ENCODE measurements at places on chromosomes 5 and 9.

DNA sequence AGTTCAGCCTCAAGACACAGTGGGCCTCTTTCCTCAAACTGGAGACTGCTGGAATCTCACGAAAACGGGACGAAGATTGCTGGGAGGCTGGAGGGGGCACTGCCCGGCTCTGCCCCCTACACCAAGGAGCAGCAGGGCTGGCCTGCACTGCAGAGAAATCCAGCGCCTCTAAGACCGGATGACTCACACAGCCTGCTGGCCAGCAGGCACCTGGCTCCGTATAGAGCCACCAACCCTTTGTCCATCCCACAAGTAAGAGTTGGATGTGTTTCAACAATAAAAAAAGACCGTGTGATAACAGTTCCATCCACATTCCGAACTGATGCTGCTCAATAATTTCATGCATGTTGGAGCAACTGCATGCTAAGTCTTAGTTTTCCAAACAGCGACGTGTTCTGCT, 11.5 kb downstream of the CCDC127 start:
- DNase-seq, result no peak

- DNase-seq, result no peak
Measured at GRCh38 chr5:145385276-145385675, 449.9 kb downstream of the PRELID2 start.

DNA sequence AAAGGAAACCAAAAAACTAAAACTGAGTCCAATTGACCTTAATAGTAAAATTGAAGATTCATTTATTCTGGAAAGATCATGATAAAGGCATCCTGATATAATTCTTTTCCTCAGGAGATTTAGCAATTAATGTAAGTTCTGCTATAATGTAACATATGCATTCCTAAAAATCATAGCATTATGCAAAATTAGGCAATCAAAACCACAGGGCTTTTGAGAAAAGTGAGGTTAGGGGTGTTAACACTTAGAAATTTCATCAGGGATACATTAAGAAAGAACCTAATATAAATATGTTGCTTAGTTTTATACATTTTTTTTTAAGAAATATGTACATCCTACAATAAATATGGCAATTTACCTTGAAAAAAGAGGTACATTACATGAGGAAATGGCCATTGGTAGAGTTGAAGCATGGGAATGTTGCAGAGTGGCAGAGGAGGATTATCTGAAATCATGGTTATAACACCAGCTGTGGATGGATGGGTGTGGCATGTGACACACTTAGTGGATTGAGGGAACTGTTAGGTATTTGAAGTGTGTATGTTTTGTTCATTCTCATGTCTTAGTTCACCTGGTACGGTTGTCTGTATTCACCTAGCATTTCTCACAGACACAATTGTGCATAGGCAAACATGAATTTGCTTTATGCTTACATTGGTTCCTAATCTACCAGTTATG, 51.1 kb downstream of the CCNH start:
- no peak for DNase-seq

- DNase-seq, result no peak
Measured at GRCh38 chr5:29382780-29383179, 1810.7 kb upstream of the CDH6 start.

DNA sequence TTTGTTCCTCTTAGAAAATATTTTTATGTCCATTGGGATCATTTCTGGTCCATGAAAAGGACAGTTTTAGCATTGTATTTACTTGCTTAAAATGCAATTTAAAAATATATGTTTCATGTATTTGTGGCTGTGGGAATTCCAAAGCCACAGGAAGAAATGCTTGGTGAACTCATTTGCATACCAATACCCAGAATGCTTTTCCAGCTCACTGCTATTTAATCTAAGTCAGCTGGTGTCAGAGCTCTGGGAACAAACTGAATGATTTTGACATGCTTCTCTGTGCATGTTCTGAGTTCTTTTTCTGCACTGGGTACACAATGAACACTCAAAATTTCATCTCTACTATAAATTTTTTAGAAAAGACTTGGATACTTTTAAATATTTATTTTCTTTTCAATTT, 482.8 kb upstream of the ARRDC3 start:
- no peak for DNase-seq

DNA sequence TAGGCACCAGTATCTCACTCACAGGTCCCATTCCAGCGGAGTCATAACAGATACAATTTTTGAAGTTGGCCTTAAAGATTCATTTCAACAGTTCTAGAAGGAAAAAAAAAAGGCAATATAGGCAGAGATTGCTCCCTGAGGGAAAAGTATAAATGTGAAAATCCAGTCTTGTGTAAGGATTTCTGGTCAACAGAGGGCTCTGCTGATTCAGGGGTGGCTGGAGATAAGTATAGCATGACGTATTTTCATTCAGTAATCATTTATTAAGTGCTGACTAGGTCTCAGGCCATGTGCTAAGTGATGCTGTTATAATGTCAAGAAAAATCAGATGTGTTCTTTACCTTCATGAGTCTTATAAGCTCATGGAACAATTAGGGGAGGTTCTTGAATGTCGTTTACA, 377.3 kb upstream of the MEF2C start:
- no peak for DNase-seq

DNA sequence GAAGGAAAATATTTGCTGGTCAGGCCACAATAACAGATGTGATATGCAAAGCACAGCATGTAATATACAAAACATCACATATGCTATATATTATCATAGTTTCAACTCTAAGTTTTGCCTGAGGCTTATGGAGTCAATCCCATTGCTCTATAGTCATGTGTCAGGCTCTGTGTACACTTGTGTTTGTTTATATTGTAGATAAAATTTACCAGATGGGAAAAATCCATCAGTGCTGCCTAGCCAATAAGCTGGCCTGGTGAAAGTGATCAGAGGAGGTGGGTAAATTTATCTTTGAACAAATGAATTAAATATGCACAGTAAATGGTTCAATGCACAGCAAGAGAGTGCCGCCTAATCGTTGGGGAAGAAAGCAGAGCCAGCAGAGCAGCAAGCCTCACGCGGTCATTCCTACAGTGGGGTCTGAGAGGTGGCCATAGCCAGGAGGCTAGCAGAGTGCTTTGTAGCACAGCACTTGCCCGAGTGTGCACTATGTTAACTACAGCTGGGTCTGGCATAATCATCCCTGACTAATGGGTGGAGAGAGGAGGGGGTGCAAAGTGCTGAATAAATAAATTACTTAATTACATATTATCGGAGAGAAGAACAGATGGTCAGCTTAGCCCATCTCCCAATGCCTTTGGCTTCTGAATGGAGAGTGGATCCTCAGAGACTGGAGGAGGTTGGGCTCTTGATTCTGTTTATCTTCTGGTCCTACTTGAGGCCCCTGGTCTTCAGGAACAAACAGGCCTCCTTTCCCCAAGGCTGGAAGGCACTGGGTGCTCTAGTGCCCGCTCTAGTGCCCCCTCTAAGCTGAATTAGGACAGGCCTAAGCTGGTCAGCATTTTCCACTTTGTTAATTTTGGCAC, 153.5 kb downstream of the MAT2B start:
- no peak for DNase-seq

GRCh38 chr5:54704333-54704732, 186.8 kb downstream of the SNX18 start:
- no peak for DNase-seq

DNA sequence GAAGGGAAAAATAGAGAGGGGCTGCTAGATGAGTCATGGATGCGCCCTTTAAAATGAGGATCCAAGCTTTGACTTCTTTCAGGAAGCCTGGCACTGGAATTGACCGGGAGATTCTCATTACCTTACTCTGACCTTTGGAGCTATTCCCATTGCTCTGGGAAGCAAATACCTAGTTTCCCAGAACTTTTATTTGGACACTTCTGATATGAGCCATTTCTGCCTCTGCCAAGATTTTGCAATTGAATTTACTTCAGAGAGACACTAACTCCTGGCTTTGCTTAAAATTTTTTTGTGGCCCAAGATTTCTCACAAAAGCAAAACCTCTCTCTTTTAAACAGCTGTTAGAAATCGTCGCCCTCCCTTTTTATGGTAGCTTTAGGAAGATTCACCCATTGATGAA, 15.7 kb upstream of the AGXT2 start:
- DNase-seq, result no peak

GRCh38 chr5:135193213-135194125, 159.4 kb upstream of the PITX1 start:
- DNase-seq, result no peak

DNA sequence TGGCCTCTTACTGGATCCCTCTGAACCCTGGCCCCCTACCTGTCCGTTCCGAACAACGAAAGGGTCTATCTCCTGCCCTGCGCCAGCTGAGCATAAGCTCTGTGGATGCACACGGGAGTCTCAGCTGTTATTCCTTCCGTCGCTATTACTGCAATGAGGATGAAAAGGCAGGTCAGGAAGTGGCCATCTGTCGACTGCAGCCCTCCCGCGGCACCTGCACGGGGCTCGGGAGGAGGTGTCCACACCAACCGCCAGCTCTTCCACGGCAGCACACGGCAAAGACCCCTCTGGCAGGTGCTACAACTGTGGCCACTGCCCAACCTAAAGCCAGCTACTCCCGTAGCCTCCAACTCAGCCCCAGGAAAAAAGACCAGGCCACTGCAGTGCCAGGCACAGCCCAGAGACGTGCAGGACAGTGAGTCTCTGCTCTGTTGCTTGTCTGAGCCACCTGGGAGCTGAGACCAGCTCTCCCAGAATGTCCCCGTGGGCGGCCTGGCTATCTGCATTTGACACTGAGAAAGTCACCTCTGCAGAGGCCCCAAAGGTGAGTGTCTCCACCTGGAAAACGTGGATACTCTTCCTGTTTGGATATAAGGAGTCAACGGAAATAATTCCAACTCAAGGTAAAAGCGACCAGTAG, 19.1 kb downstream of the CAMSAP1 start:
- no peak for DNase-seq

GRCh38 chr9:16223074-16223871, 647.2 kb downstream of the BNC2 start:
- no peak for DNase-seq

DNA sequence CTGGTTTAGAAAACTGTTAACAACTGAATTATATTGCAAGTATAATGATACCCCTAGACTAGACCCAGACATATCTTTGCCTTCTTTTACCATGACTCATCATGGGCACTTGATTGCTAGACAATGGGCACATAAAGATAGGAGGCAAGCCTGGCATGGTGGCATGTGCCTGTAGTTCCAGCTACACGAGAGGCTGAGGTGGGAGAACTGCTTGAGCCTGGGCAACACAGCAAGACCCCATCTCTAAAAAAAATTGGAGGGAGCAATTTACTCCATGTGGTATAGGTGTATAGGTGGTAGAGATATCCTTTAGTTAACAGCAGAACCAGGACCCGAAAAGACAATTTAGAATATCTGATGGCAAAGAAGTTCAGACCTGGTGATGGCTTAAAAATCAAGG, 51.6 kb downstream of the ELOVL7 start:
- no peak for DNase-seq

DNA sequence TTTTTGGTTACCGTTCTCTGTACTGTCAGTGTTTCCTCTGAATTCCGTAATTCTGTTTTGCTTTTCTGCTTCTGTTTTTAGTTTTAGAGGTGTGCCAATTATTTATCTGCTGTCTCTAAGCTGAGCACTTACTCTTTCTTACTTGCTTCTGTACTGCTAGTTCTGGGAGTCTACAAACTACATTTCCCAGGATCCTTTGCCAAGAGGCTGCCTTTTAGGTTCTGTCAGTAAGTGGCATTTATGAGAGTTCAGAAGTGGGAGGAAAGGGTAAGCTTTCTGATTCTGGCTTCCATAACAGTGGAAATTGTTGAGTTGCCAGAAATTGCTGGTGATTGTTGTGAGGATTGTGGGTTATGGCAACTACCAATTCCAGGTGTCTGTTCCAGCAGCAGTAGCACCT, 102.4 kb downstream of the OSTF1 start:
- no peak for DNase-seq

DNA sequence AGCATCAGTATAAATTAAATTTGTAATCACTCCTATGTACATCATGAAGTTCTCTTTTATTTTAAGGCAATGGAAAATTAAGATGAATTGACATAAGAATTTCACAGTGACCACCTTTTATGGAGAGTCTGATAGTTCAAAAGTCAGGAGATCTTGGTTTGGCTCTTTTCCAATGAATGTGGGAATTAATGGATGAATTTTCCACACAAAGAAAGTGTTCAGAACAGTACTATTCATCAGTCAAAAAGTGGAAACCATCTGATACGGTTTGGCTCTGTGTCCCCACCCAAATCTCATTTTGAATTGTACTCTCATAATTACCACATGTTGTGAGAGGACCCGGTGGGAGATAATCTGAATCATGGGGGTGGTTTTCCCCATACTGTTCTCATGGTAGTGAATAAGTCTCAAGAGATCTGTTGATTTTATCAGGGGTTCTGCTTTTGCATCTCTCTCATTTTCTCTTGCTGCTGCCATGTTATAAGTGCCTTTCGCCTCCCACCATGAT, 24.5 kb downstream of the CCDC125 start:
- no peak for DNase-seq

GRCh38 chr9:37953775-37954437, 50.0 kb upstream of the SLC25A51 start:
- no peak for DNase-seq

DNA sequence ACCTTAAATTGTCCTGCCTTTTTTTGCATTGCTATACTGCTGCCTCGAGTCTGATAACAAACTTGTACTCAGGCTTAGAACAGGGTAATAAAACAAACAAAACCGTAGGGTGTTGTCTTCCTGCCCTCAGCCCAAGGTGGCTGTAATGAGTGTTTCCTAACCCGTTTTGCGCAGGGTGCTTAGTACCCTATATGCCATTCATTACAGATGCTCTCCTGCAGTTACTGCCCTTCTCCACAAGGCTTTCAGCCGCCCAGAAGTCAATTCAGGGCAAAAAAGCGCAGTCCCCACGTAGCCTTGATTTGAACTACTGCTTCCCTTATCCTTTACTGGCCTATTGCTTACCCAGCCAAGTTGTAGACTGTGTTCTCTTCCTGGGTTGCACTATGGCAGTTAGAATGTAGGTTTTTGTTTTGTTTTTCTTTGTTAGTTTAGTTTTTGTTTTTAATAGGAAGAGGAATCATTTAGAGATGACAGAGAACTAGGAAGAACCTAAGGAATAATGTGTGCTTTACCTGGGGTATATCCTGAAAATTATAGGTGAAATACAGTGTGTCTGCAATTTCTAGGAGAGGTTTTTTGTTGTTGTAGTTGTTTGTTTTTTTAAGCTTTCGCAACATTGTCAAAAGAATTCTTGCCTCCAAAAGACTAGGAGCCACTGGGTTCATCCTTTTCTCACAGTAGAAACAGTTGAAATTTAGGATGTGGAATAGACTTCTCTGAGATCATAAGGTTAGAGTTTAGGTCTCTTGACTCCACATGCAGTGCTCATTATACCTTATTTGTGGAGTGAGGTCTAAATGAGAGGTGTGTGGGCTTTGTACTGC, 1.3 kb downstream of the HMGXB3 start:
- DNase-seq, result peak; percentile 40

- DNase-seq, result no peak
Measured at GRCh38 chr9:72955126-72955455, 2.2 kb upstream of the ALDH1A1 start.

DNA sequence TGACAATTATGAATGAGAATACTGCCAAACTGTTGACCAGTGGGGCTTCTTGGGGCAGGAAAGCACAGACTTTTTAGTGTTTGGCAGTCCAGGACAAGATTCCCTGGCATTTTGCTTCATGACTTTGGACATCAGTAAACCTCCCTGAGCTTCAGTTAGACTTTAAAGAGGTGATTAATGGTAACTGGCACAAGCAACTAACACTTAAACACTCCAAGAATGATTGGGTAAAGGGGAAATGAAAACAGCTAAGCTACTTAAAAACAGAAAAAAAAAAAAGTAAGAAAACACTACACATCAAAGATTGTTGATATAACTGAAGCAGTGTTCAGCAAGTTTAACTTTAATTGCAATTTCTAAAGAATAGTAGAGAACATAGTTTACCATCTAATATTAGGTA, 13.4 kb downstream of the PAIP1 start:
- peak; percentile 38 for DNase-seq

GRCh38 chr9:72322259-72322658, 42.7 kb downstream of the ZFAND5 start:
- DNase-seq, result no peak
